Uterus (tissue), 4 donors: ENCODE measurements at places on chromosomes 3 and 15. TPM values are rescaled to one million over a fixed set of nuclear protein-coding genes. Genes with fewer than 3 reads are reported as not detected.
A peak's percentile ranks its signal among the peaks of the same experiment; 100 is the strongest.

The UROC1 gene
- not detected for total RNA-seq

DNA sequence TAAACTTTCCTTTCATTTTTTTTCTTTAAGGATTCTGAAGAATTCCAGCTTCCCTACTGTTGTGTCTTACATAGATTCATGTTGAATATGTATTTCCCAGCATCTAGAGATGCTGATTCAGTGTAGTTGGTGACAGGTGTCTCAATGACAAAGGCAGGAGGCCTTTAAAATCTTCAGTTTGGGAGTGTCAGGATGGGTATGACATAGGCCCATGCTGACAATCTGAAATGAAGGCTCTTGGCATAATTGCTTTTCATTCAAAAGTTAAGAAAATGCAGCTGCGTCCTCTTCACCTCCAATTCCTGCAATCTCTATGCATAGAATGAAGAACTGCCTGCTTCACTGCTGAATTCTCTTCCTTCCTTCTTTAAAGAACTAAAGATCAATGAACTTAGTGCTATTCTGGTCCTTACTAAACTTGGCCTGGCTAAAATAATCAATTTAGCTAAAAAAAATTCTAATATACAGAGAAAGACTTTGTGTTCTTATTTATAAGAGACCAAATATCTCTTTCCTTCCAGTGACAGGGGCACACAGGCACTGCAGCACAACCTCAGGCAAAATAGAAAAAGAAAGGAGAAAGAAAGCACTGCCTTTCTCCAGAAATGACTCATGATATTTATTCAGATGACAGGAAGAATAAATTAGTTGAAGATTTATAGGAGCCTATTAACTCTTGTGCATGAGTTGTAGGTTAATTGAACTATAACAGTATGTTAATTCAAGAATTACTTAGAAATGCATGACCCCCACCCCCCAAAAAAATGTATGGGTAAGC lies 152.6 kb upstream of the GBE1 start:
- no peaks in the 10 kb centered on the region for H3K27me3 ChIP-seq
- no peak overlapping the region for H3K4me3 ChIP-seq
- H3K36me3 ChIP-seq = no peaks in the 10 kb centered on the region
- H3K27ac ChIP-seq = no peak overlapping the region
- H3K4me1 ChIP-seq = no peaks in the 10 kb centered on the region
- no peak for DNase-seq

DNA sequence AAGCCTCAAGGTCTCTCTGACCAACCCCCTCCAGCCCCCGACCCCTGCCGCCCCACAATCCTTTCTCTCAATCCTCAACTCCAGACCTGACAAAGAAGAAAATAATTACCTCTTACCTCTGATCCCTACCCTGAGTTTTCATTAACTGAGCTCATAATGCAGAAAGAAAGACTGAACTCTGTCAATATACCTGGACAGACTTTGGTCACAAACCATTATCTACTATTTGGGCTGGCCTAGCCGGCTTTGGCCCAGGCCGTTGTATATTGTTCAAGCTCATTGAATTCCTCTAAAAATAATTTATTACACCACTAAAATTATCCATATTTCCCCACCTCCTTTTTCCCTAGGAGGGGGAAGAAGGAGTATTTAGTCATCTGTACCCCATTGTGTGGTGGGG lies 29.3 kb upstream of the SPTSSB start:
- H3K36me3 ChIP-seq = no peaks in the 10 kb centered on the region
- no peak overlapping the region for H3K4me3 ChIP-seq
- no peaks in the 10 kb centered on the region for H3K27me3 ChIP-seq

GRCh38 chr15:100461049-100461448 lies 67.7 kb downstream of the CERS3 start:
- no peak overlapping the region for H3K4me3 ChIP-seq
- no peak for DNase-seq
- no peak overlapping the region for H3K27ac ChIP-seq
- no peaks in the 10 kb centered on the region for H3K36me3 ChIP-seq

The PCLAF gene
- total RNA-seq = 22.7 TPM

- no peak for DNase-seq
- no peak overlapping the region for H3K4me3 ChIP-seq
- H3K4me1 ChIP-seq = peaks cover 4% of the 10 kb centered on the region
Observed at GRCh38 chr3:49476563-49476962, 6.5 kb downstream of the DAG1 start.

The PLSCR5 gene
- total RNA-seq = not detected

The GOLGA8M gene
- 4.2 TPM for total RNA-seq

GRCh38 chr15:71526060-71526820 lies 284.1 kb upstream of the NR2E3 start:
- no peaks in the 10 kb centered on the region for H3K4me1 ChIP-seq
- peak overlapping the region; percentile 71 for H3K27ac ChIP-seq
- no peak for DNase-seq
- H3K4me3 ChIP-seq = no peak overlapping the region
- no peaks in the 10 kb centered on the region for H3K36me3 ChIP-seq

GRCh38 chr3:183372911-183373310 lies 55.5 kb downstream of the MCF2L2 start:
- H3K27ac ChIP-seq = no peak overlapping the region
- H3K4me3 ChIP-seq = no peak overlapping the region
- H3K27me3 ChIP-seq = no peaks in the 10 kb centered on the region
- no peaks in the 10 kb centered on the region for H3K36me3 ChIP-seq
- DNase-seq = no peak

The TGM5 gene
- not detected for total RNA-seq

DNA sequence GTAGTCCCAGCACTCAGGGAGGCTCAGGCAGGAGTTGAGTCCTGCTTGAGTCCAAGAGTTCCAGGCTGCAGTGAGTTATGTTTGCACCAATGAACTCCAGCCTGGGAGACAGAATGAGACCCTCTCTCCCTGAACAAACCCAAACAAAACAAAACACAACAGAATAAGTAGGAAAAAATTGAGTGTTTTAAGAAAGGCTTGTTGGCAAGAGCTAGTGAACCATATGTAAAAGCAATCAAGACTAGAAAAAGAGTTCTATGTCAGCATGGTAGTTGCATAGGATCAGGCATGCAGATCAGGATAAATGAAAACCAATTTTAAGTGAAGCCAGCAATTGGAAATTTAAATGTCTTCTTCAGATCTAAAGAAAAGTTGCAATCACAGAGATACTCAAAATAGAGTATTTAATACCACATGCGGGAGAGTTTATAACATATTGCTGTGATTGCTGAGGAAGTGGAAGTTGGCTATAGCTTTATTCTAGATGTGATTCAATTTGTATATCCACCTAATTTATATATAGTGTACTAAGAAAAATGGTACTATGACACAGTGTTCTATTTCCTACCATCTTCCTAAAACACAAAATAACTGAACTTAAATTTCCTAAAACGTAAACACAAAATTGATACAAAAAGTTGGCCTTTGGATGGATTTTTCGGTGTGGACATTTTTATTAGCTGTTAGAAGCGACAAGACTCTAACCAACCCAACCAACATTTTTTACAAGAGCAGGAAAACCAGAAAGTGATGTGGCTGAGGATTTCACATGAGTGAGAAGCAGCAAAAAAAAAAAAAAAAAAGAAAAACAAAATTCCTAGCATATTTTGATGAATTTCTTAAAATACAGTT lies 101.9 kb upstream of the ROBO1 start:
- H3K27me3 ChIP-seq = no peaks in the 10 kb centered on the region
- DNase-seq = no peak
- H3K4me1 ChIP-seq = no peaks in the 10 kb centered on the region
- no peak overlapping the region for H3K4me3 ChIP-seq

DNA sequence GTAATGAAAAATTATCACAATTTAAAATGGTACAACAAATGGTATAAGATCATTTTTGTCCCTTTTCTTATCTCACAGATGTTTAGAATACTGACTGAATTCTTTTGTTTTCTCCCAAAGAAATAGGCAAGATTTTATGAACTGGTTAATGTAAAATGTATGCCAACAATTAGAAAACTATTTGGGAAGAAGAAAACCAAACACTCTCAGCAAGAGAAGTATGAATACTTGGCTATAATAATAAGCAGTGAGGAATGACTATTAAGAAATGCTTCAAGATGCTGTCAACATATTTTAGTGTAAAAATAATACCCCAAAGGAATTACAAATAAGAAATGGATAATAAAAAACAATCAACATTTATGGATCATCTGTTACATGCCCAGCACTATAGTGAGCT lies 18.5 kb downstream of the SHQ1 start:
- DNase-seq = no peak
- H3K36me3 ChIP-seq = no peaks in the 10 kb centered on the region
- no peaks in the 10 kb centered on the region for H3K27me3 ChIP-seq
- no peak overlapping the region for H3K27ac ChIP-seq
- no peak overlapping the region for H3K4me3 ChIP-seq
- no peaks in the 10 kb centered on the region for H3K4me1 ChIP-seq

The PHLDB2 gene
- total RNA-seq = 56.9 TPM

DNA sequence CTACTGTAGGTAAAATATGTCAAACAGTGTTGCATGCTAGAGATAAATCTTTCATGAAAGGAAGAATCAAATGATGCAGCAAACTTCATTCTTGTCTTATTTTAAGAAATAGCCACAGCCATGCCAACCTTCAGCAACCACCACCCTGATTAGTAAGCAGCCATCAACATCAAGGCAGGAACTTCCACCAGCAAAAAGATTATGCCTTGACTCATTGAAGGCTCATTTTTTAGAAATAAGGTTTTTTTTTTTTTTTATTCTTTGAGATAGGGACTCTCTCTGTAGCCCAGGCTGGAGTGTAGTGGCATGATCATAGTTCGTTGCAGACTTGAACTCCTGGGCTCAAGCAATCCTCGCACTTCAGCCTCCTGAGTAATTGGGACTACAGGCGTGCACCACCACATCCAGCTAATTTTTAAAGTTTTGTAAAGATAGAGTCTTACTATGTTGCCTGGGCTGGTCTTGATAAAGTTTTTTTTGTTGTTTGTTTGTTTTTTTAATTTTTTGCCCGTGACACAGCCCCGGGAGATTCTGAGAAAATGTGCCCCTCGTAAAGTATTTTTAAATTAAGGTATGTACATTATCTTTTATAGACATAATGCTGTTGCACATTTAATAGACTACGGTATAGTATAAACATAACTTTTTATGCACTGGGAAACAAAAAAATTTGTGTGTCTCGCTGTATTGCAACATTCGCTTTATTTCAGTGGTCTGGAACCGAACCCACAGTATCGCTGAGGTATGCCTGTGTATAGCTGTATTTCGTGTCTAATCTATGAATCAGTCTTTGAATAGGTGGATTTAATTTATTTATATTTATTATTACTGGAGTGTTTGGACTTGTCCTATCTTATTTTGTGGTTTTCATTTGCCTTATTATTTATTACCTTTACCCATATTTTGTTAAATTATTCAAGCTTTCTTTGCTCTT lies 23.3 kb downstream of the SNRK start:
- H3K36me3 ChIP-seq = no peaks in the 10 kb centered on the region
- no peak overlapping the region for H3K27ac ChIP-seq
- DNase-seq = no peak
- H3K4me1 ChIP-seq = peaks cover 2% of the 10 kb centered on the region
- H3K4me3 ChIP-seq = no peak overlapping the region

The SLC28A2 gene
- not detected for total RNA-seq

DNA sequence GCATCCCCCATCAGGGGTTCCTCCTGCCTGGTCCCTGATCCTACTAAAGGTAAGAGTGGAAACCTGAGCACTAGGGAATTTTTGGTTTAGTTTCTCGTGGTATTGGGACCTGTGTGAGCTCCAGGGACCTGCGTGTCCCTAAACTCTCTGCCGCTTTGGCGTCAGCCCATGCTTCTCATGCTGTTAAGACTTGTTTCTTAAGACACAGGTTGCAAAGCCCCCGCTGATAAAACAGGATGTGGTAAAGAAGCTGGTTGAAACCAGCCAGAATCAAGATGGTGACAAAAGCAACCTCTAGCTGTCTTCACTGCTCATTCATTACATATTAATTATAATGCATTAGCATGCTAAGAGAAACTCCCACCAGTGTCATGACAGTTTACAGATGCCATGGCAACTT lies 64.6 kb downstream of the LYZL4 start:
- H3K4me1 ChIP-seq = no peaks in the 10 kb centered on the region
- no peak overlapping the region for H3K27ac ChIP-seq
- DNase-seq = no peak
- H3K27me3 ChIP-seq = no peaks in the 10 kb centered on the region
- H3K36me3 ChIP-seq = no peaks in the 10 kb centered on the region
- H3K4me3 ChIP-seq = no peak overlapping the region

The UMPS gene
- total RNA-seq = 17.1 TPM

GRCh38 chr3:100399341-100400071 lies 1.4 kb downstream of the TOMM70 start:
- no peaks in the 10 kb centered on the region for H3K36me3 ChIP-seq
- no peak for DNase-seq
- H3K27me3 ChIP-seq = no peaks in the 10 kb centered on the region
- peak overlapping the region; percentile 76 for H3K4me3 ChIP-seq
- no peak overlapping the region for H3K27ac ChIP-seq

- no peak for DNase-seq
Observed at GRCh38 chr15:54829821-54830220, 366.9 kb downstream of the RSL24D1 start.

DNA sequence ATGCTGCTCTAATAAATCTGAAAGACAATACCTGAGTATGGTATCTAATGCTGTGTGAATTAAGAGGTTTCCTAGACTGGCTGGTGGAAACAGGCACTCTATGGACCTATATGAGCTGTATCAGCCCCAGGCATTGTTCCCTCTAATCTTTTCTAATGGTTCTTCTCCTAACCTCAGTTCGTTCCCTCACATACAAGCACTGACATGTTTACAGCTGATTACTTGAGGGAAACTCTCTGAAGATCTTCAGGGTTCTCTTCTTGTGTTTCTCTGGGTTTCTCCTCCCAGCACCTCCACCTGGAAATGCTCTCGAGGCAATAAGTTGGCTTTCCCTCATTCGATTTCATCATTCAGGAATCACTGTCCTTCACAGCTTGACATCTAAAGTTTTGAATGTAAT lies 52.9 kb downstream of the KLF15 start:
- no peak for DNase-seq
- H3K4me3 ChIP-seq = no peak overlapping the region
- H3K4me1 ChIP-seq = no peaks in the 10 kb centered on the region
- H3K27ac ChIP-seq = no peak overlapping the region
- no peaks in the 10 kb centered on the region for H3K27me3 ChIP-seq

DNA sequence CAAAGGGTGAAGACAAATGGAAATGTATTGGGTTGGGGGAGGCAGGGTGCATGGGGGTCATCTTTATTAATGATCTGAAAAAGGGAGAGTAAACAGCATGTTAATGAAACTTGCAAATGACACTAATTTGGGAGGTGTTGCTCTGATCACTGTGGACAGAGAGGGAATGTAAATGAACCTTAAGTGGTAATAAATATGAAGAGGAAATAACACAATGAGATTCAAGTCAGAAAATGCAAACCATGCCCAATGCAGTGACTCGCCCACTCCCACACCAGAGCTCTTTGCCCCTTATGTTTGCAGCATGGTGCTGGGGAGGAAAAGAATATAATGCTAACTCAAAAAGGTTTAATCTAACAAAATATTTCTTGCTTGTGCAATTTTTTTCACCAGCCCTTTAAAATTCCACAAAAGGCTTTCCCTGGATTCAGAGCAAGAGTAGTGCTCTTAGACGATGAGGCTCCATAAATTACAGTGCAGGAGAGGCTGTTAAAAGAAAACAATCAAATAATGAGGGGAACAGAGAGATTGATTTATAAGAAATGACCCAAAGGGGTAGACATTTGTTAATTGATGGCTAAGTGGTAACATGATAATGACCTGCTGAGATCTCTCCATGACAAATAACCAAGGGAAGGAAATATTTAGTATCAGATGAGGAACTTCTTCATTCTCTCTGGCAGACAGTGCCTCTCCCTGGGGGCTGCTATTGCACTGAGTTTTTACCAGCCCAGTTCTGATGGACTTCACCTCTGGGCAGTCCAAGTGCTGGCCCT lies 210.0 kb upstream of the PPP2R3A start:
- no peaks in the 10 kb centered on the region for H3K27me3 ChIP-seq
- no peak overlapping the region for H3K27ac ChIP-seq
- no peaks in the 10 kb centered on the region for H3K4me1 ChIP-seq
- no peak for DNase-seq

The CA12 gene
- total RNA-seq = 0.29 TPM
